ENCODE measurements at places on chromosomes 2 and 18.
A peak's percentile ranks its signal among the peaks of the same experiment; 100 is the strongest.

- no peak for DNase-seq
Observed at GRCh38 chr2:9097239-9097638, 93.8 kb upstream of the MBOAT2 start.

GRCh38 chr2:120396861-120397811 lies 51.2 kb downstream of the INHBB start:
- DNase-seq = no peak

GRCh38 chr2:204258890-204259289 lies 286.4 kb upstream of the PARD3B start:
- DNase-seq = no peak

DNA sequence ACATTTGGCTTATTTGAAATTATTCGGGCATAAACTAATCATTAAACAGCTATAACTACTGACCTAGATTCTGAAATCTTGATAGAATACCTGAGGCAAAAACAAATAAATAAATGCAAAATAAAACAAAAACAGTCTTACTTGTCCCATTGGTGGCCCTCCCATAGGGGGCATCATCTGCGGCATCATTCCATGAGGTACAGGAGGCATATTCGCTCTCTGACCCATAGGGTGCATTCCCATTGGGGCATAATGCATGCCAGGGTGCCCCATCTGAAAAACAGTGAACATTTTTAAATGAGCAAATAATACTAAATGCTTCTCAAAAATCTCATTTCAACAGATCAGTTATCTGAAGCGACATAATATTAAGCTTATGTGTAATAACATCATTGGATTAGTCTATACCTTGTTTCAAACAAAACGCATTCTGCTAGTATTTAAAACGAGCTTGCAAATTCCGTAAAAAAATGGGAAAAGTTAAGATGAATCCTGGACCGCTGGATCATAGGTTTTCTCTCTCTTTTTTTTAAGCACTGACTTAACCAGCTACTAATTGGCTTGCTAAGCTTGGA lies 1.3 kb downstream of the PRPF40A start:
- peak; percentile 36 for DNase-seq

DNA sequence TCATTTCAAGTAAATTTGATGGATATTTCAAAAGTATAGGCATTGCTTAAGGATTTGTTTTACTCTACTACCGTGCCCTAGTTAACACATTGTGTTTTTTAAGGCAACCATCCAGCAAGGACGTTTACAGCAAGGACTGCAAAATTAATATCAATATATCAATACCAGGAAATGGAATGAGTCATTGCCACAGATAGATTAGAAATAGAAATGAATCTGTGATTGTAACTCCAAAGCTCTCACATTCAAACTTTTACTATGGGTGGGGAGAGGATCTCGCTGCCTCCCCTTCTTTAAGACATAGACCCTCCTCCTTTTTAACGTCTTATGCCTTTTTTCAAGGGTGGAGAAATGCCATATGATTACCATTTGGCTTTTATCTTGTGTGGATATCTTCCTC lies 3.8 kb downstream of the CD28 start:
- DNase-seq = no peak

- DNase-seq = no peak
Observed at GRCh38 chr2:160246356-160246755, 46.3 kb upstream of the ITGB6 start.
